ENCODE measurements at places on chromosomes 4 and X. TPM values are rescaled to one million over a fixed set of nuclear protein-coding genes. Genes with fewer than 3 reads are reported as not detected.

The COL4A6 gene
- total RNA-seq, result not detected

GRCh38 chrX:49147936-49148335 lies 14.6 kb upstream of the MAGIX start:
- no peak for DNase-seq

DNA sequence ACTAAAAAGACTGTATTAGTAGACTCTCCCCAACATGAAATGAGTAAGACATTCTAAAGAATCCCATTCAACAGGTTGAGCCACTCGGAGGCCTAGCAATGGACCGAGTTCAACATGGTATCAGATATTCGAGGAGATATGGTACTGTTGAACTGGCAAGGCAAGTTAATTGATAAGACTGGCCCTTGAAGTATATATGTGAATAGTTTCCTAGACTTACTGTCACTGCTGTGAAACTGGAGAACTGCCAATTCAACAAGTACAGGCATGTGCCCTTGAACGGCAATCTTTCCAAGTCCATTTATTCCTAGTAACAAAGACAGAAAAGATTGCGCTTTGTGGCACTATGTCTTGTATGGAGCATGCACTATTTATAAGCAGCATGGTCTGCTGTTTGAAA lies 24.4 kb downstream of the FAT1 start:
- no peak for DNase-seq

The XK gene
- total RNA-seq, result 0.22 TPM

The GSX2 gene
- total RNA-seq, result not detected

- DNase-seq, result no peak
These were observed 29.9 kb upstream of the GPC4 start for GRCh38 chrX:133444952-133445831.

DNA sequence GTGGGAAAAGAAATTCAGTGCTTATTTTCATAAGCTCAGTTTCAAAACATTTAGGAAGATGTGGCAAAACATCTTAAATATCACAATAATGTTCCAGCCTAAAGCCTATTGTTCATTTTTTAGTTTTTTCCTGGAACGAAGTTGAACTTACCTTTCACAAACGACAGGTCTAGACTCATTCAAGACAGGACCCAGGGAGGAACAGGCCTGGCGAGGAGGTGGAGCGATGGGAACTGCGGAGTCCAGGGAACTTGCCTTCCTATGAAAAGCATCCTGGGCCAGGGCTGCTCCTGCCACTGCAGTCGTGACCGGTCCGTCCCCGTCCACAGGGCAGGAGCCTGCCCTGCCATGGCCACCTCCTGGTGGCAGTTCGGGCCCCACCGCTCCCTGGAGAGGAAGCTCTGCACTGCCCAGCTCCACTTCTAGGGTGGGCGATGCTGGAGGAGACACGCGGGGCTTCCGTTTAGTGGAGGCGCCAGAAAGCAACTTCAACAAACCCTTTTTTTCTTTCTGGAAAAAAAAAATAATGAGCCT lies 96.7 kb upstream of the CBR4 start:
- DNase-seq, result no peak

The UCHL1 gene
- total RNA-seq, result 0.83 TPM

The SASH3 gene
- 140 TPM for total RNA-seq

- no peak for DNase-seq
These were observed 79.9 kb upstream of the ATOH1 start for GRCh38 chr4:93748373-93749291.
